Renal cortical epithelial cell (primary cell): ENCODE measurements at places on chromosomes 2 and 18. TPM values are rescaled to one million over a fixed set of nuclear protein-coding genes. Genes with fewer than 3 reads are reported as not detected.

RASGRP3 gene
- 2.4 and 8.9 TPM in 2 replicates for total RNA-seq

DNA sequence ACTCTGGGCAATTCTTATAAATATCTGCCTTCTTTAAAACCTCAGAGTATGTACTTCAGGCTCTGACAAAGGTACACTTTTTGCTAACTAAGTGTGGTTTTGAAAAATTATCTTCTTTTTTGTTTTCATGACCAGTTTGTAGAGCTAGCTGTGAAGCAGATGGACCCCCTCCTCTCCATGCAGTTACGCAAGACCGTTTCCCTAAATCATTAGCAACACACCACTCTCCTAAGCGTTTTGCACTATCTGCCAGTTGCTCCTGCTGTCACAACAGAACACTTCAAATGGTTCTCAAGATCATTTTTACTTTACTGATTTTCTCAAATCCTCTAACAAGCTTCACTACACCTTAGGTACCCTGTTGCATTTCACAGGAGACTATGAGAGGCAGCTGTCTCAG, 53.3 kb downstream of the GULP1 start:
- DNase-seq: peak; percentile 12

DNA sequence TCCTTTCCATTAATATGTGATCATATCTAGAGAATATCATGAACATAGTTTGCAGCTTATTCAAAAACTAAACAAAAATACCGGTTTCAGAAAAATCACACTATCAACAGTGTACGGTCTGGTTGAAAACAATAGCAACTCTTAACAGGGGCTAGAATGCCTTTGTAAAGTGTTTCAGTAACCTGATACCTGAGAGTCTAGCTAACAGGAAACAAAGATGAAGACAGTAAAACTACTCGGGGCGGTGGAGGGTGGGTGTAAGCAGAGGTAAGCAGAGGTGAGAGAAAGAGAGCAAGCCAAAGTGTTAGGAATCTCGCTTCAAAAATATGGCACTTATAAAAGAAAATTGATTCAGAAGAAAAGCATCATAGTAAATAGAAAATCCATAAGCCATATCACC, 109.0 kb upstream of the RGPD4 start:
- DNase-seq: no peak

DNA sequence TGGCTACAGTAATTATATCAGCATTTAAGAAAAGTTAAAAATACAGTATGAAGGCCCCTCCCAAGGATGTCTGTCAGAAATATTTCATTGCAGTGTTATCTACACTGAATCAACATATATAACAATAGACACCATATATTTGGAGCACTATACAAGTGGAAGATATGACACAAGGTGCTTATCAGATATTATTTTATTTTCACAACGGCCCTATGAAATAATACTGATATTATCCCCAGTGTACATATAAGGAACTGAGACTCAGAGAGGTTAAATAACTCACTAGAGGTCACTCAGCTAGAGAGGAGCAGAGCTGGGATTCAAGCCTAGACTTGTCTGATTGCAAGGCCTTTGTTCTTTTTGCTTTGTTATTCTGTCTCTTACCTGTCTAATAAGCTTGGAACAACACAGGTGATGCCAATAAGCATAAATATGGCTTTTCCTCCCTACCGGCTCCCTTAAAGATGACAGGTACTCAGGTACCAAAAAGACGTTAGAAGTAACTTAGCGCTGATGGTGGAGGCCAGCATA, 4.7 kb upstream of the SLC40A1 start:
- no peak for DNase-seq
